Astrocyte of the hippocampus (primary cell): ENCODE measurements at places on chromosomes 4 and X.

- peak; percentile 60 for DNase-seq
Observed at GRCh38 chr4:73869130-73870055, at the start of gene CXCL1. TSS of gene CXCL1 (plus strand) at chr4:73869393. CDS start at chr4:73869471, 78 bp downstream.

DNA sequence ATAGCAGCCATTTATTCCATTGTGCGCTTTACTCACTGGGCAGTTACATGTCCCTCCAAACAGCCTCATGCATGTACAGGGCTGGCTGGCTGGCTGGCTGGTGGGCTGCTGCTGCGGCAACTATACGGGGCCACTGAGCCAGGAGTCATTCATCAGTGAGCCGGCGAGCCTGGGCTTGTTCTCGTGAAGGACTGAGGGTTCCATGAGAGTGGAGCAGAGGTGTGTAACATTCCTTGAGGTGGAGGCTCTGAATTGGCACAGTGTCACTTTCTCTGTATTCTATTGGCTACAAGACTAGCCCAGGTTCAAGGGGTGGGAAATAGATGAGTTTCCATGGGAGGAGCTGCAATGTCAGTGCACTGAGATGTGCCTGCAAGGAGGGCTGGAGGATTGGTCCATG lies 89.1 kb downstream of the ARHGAP10 start:
- DNase-seq = no peak

GRCh38 chr4:90211174-90211573 lies 84.0 kb downstream of the CCSER1 start:
- DNase-seq = no peak

GRCh38 chr4:147299205-147299604 lies 181.7 kb upstream of the EDNRA start:
- DNase-seq = no peak

- no peak for DNase-seq
Observed at GRCh38 chr4:136558940-136559494, 973.3 kb downstream of the PCDH18 start.

DNA sequence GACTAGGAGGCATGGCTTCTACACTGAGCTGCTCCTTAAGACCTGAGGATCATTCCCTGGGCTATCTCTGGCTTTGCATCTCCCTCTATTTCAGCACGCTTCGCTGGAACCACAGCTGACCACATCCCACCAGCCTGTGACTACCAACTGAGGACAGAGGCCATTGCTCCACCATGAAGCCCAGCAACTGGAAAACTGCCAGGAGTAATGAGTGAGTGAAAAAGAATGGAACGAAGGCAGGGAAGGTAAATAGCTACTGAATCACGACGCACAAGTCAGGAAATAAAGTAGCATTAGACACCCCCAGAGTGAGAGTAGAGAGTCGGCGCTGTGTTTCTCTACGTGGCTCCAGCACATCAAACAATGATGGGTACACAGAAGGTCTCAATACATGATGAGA lies 314.7 kb downstream of the LDB2 start:
- DNase-seq = peak; percentile 82

GRCh38 chr4:158316264-158316663 lies 106.0 kb downstream of the TMEM144 start:
- peak; percentile 46 for DNase-seq

- DNase-seq = no peak
Observed at GRCh38 chr4:117654079-117654478, 380.2 kb upstream of the NDST3 start.

GRCh38 chr4:146283758-146284651 lies 69.7 kb downstream of the REELD1 start:
- no peak for DNase-seq

DNA sequence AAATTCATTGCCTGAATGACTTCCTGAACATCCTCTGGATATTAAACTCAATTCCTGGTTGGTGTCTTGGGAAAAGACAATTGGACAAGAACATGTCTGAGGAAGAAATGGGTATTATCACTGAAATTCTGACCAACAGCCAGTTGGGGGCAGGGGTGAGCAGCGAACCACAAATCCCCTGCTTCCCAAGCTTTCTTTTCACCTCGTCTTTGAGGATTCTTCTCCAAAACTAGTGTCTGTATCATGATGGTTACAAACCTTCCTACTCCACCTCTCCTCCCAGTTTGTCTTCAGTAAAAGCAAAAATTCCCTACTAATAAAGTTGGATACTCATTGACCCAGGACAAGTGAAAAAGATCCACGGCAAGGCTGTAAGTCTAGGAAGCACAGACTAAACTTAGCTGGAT lies 48.3 kb upstream of the WDR1 start:
- DNase-seq = peak; percentile 46

DNA sequence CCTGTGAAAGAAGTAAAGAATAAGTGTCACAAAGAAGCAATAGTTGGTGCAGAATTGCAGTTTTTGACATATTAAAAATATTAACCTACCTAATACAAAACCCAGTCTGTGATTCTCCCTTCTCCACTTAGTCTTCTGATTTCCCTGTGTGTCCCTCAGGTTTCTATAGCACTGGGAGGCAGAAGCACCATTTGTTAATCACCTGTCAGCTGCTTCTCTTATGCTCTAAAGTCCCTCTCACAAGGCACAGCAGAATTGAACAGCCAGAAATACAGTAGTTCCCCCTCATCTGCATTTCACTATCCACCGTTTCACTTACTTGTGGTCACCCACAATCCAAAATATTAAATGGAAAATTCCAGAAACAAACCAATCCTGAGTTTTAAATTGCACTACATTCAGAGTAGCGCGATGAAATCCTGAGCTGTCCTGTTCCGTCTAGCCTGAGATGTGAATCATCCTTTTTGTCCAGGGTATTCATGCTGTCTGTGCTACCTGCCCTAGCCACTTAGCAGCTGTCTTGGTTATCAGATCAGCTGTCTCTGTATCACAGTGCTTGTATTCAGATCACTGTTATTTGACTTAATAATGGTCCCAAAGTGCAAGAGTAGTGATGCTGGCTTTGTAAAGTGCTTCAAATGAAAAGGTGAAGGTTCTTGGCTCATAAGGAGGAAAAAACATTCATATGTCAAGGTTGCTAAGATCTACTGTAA lies 984.1 kb upstream of the GRID2 start:
- DNase-seq = no peak

DNA sequence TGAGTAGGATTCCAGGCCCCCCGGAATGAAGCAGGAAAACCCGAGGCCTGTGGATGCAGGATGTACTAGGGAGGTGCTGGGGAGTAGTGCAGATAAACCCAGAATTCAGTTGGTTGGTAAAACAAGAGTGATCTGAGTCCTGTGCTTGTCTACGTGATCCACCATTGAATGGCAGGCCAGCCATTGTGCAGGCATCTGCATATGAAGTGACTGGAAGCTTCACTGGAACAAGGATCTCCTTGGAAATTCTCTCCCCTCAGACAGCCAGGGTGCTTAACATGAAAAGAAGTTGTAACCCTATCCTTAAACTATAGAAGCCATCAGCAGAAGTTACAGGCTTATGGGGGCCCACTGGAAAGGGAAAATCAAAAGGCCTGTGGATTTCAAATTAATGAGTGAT lies 656 bp upstream of the GSPT2 start:
- no peak for DNase-seq

GRCh38 chr4:138859254-138859653 lies 156.3 kb upstream of the NOCT start:
- DNase-seq = no peak

DNA sequence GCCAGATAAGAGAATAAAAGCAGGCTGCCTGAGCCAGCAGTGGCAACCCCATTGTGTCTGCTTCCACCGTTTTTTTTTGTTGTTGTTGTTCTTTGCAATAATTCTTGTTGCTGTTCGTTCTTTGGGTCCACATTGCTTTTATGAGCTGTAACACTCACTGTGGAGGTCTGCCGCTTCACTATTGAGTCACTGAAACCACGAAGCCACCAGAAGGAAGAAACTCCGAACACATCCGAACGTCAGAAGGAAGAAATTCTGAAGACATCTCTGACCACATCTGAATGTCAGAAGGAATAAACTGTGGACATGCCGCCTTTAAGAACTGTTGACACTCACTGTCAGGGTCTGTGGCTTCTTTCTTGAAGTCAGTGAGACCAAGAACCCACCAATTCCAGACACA lies 110.5 kb downstream of the PCDH18 start:
- DNase-seq = peak; percentile 49

DNA sequence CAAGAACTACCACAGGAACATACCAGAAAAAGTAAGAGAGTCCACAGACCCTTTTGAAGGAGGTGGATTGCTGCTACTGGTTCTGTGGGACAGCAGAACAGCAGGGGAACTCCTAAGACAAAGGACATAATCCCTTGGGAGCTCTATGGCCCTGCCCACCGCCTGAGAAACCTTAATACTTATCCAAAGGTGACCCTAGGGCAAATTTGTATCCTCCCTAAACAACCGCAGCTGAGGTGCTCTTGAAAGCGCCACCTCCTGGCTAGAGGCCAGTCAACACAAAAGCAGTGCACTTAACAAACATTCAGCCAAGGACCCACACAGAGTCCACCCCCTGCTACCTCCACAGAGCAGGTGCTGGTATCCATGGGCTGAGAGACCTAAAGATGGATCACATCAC lies 136.8 kb downstream of the ADAM29 start:
- no peak for DNase-seq

GRCh38 chr4:95290702-95291101 lies 258.1 kb downstream of the UNC5C start:
- no peak for DNase-seq

- DNase-seq = no peak
Observed at GRCh38 chr4:118941149-118941548, 52.5 kb downstream of the SYNPO2 start.

GRCh38 chrX:10159145-10159468 lies 2.3 kb downstream of the CLCN4 start:
- no peak for DNase-seq

DNA sequence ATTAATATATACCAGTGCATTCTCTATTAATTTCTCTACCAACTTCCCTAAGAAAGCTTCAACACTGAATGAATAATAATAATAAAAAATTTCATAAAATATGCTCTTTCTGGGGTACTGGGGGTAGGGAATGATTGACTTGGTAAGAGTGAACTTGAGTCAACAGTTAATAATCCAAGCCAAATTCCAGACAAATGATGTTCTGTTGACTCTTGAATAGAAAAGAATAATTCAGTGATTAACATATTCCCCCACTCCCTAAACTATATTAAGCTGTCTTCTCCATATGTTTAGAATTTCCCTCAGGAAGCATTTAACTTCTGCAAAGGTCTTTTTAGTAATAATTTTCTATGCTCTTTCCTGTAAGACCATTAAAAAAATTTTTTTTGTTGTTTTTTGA lies 12.3 kb downstream of the PGRMC2 start:
- DNase-seq = peak; percentile 28

DNA sequence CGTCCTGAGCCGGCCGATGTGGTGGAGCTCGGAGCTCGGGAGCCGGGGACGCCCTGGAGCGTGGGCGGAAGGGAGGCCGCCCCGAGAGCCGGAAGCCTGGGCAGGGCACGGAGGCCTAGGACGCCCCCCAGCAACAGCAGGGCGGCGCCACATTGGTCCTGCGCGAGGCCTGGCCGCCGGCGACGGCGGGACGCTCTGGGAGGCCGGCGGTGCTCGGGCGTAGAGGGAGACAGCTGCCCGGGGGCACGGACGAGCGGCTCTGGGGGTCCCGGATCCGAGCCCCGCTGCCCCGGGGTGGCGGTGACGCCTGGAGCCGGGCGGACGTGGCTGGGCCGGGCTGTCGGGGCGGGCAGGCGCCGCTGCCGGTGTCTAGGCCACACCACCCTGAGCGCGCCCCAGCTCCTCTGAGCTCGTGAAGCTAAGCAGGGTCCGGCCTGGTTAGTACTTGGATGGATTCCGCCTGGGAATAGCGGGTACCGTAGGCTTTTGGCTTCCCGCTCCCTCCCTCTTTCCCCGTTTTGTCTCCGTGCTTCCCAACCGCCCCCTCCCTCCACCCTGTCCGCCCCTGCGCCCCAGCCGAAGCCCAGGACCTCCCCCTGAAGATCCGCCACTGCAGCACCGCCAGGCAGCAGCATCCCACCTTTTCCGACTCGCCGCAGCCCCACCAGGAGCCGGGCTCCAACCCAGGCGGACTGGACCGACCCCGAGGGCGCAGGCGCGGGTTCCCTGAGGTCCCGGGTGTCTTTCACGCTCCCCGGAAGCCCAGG lies 12.1 kb downstream of the FRG2 start:
- DNase-seq = peak; percentile 28

DNA sequence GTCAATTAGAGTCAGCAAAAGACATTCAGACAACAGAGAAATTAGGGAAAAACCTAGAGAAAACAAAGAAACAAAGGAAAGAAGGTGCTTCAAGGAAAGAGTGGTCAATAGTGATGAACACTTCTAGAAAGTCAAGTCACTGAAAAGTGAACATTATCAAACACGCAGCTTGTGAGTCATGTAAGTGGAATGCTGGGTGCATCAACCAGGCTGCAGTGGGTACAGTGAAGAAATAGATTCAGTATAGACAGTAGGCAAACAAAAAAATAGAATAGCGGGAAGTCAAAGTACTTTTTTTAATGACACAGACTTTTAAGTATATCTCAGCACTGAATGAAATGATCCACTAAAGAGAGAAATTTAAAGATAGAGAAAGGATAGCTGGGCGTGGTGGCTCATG lies 245.8 kb downstream of the ARHGAP24 start:
- peak; percentile 58 for DNase-seq

- peak; percentile 33 for DNase-seq
Observed at GRCh38 chrX:109716431-109717028, 16.5 kb downstream of the ACSL4 start.

- DNase-seq = no peak
Observed at GRCh38 chrX:143998261-143998660, 114.4 kb downstream of the UBE2NL start.

DNA sequence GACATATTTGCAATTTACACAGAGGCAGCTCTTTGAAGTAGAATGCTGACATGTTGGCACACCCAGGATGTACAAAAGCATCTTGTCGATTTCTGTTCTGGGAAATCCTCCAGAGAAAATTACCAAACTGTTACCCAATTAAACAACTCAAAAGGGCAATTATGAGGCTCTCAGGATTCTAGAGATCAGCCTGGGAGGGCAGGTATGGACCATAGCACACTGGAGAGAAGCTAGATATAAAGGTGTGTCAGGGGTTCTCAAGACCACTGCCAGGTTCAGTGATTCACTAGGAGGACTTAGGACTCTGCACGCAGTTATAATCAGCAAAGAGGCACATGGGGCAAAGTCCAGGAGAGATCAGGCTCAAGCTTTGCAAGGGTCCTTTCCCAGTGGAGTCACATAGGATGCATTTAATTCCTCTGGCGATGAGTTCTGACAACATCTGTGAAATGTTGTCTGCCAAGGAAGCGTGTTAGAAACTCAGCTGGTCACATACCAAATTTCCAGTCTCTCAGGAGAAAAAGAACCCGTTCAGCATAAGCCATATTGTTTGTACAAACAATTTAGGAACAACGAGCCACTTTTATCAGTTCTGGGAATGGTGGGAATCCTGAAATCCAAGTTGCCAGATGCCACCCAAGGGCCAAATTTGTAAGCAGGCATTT lies 100.8 kb downstream of the SYTL5 start:
- no peak for DNase-seq

- no peak for DNase-seq
Observed at GRCh38 chr4:7830747-7831146, 108.9 kb downstream of the AFAP1 start.
